ENCODE measurements at places on chromosomes 11 and 22.
A peak's percentile ranks its signal among the peaks of the same experiment; 100 is the strongest.

- DNase-seq, result no peak
Observed at GRCh38 chr11:95991545-95991944, 67.6 kb upstream of the MTMR2 start.

DNA sequence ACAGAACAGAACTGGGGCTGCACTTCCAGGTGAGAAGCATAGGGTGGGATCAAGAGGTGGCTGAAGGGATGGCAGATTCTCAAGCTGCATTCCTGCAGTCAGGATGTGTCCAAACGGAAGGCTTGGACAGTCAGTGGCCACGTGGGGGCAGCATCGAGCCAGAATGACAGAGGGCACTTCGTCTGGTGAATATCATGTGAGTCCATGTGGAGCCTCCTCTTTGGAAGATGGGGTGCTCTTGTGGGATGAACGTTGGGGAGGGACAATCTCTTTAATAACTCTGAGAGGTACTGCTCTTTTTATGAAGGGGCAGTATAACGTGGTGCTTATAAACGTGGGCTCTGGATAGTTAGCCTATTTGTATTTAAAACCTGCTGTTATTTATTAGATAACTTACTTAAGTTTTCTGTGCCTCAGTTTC lies 154.9 kb upstream of the NAV2 start:
- DNase-seq, result peak; percentile 28

- no peak for DNase-seq
Observed at GRCh38 chr22:41974691-41975290, 5.5 kb downstream of the SEPTIN3 start.

- no peak for DNase-seq
Observed at GRCh38 chr11:72836111-72836510, 21.9 kb downstream of the ATG16L2 start.

DNA sequence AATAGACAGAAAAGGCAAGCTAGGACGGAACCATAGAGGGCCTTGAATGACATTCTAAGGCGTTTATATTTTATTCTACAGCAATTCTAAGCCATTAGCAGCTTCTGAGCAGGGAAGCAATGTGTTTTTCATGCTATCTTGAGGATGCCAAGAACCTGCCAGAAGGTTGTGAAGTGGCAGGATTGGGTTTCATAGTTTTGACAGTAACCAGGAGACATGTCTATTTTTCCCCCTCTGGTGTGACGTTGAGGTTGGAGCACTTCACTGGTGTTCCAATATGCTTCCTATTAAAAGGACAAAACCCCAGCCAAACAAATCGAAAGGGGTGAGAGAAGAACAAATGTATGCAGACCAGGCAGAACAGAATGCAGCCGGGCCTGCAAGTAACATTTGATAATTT lies 148.2 kb downstream of the SPATA19 start:
- no peak for DNase-seq

All from foreskin keratinocyte (primary cell).